ENCODE measurements at places on chromosomes 5 and 9.

DNA sequence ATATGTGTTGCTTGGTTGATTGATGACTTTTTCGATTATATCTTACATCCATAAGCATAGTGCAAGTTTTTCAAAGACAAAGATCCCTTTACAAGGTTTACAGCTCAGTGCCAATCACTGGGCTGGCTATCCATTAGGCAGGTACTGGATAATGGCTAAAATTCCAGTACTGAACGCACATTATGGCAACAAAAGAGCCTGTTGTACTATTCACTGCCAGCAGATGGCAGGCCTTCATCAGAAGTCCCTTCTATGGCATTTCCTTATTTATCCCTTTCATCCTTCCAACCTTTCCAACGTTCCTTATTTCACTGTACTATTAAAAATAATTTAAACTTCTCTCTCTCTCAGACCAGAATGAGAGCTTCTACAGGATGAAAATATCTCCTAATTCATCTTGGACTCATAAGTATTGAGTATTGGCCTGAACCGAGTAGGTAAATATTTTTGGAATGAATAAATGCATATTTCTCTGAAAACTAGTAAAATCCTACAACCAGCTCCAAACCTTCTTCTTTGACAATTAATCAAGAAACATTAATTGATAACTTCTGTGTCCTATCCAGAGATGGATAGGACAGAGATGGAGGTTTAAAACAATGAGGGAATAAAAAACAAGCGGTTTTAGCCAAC lies 6.7 kb upstream of the WNT8A start:
- peak; percentile 39 for DNase-seq

GRCh38 chr5:69042500-69042899 lies 51.3 kb upstream of the SLC30A5 start:
- no peak for DNase-seq

DNA sequence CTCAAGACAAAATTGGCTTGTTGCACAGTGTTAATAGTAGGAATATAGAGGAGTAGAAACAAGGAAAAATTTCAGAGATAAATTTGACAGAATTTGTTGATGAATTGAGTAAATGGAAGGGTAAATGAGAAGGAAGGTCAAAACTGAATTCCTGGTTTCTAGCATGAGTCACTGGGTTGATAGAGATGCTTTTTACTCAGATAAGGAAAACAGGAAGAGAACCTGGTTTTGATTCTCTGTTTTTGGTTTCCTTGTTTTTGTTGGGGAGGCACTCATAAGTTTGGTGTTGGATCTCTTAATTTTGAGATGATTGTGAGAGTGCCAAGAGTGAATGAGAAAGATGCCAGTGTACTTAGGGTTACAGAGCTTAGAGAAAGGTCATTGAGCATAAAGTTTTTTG lies 7.1 kb downstream of the LRRC70 start:
- DNase-seq = no peak

DNA sequence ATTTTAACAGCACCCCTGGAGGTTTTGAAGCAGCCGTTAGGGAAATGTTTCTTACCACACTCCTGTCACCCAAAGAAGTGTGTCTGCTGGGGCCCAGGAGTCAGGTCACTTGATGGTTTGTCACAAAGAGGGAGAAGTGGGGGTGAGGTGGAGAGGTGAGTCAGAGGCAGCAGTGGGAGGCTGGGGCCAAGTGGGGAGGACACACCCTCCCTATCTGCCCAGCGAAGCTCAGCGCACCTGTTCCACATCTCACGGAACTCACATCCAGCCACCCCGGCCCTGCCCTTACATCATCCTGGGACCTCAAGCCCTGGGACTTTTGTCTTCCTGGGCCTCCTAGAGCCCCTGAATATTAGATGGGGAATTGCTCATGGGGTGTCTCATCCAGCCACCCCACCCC lies 171.1 kb upstream of the SMIM23 start:
- no peak for DNase-seq

DNA sequence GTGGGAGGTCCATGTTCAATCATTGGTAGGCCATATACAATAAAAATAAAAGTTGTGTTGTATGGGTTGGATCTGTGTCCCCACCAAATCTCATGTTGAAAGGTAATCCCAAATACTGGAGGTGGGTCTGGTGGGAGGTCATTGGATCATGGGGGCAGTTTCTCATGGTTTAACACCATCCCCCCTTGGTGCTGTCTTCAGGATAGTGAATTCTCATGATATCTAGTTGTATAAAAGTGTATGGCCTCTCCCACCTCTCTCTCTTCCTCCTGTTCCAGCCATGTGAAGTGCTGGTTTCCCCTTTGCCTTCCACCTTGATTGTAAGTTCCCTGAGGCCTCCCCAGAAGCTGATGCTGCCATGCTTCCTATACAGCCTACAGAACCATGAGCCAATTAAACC lies 15.1 kb downstream of the SPATA9 start:
- no peak for DNase-seq

GRCh38 chr5:89133129-89133528 lies 250.1 kb upstream of the MEF2C start:
- DNase-seq = no peak
